HCT116 (cell line): ENCODE measurements at places on chromosomes 4 and X.

DNA sequence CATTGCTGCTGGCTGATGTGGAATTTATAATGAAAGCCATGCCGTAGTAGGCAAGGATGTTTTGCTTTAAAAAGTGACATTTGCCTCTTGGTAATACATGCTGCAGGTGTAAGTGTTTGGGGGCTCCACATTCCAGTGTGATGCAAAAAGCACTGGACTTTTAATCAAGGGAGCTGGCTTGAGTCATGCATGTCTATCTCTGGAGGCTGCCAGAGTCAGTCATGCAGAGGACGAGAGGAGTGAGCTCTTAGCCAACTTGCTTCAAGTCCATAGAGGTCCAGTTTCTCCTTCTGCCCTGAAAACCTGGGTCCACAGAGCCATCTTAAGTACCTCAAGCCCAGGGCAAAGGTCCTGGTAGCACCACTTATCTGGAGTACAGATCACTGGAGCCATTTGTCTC lies 11.6 kb upstream of the CXCL13 start:
- DNase-seq, result no peak

GRCh38 chr4:177047070-177047850 lies 254.5 kb upstream of the VEGFC start:
- peak; percentile 59 for DNase-seq

- DNase-seq, result no peak
Observed at GRCh38 chr4:37717576-37717975, 31.4 kb upstream of the RELL1 start.

- DNase-seq, result no peak
Observed at GRCh38 chr4:139838811-139839210, 173.2 kb downstream of the MGST2 start.

DNA sequence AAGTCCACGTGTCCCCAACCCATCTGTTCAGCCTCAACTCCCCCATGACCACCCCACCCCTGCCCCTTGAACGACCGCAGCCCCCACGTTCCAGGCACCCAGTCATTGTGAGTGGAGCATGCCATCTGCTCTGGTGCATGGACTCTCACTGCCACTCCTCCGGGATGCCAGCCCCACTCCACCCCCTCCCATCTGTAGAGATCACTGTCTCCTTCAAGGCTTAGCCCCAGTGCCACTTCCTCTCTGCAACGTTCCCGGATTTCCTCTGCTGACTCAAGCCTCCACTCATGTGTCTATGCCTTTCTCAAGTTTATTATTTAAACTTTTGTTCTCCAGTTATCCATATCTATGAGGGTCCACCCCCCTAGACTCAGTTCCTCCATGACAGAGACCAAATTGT lies 54.0 kb downstream of the MAML3 start:
- no peak for DNase-seq

DNA sequence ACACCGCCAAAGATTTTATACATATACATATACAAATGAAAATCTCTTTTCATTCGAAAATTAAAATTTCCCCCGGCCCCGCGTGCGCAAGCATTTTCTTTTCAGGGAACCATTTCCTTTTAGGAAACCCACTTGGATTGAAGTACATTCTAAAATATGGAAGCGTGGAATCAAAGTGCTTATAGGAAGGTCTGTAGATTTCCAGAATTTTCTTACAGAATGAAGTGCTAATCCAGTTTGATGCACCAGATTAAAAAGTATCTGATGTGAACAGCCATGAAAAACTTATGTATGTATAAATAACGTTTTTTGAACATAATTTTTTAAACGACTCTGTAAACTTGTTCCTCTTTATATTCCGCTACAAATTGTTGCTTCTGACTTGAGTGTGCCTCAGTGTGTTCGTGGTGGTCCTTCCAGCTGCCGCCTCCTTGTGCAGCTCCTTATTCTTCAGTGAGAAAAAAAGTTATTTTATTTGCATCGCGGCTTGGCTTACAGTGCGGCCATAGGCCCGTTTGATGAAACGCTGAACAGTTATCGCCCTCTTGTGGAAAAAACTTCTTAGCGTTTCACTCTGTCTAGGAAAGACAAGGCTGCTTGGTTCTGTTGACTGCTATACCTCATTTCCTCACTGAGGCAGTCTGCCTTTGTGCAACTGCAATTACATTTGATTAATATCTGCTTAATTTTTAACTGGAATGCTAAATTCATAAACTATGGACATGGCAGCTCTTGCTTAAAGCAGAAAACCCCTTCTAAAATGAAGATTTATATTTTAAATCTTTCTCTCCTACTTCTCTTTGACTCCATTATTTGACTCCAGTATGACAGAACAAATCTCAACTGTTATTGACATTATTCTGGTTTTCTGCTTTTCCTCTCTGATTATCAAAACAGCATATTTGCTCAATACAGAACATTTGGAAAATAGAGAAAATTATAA lies 4.7 kb upstream of the NKX6-1 start:
- DNase-seq, result peak; percentile 62

- DNase-seq, result no peak
Observed at GRCh38 chrX:1720836-1721235, 106.0 kb downstream of the ASMT start.

- no peak for DNase-seq
Observed at GRCh38 chr4:186030399-186030775, 38.6 kb upstream of the TLR3 start.

DNA sequence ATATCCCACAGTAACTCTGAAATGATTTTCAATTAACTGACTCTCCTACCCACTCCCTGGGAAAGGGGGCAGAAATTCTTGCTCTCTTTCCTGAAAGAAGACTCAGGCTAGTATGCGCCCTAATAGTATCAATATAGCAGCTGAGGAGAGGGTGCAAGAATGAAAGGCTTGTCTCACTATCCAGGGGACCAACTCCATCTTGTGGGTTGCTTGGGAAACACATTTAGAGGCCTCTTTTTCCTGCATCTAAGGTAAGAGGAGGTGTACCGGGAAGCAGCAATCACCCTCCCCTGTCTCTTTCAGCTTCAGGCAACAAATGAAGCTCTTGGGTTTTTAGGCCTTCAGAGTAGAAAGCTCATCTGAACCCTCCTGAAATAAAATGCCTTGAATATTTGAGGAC lies 11.3 kb downstream of the TMEM255A start:
- DNase-seq, result no peak

DNA sequence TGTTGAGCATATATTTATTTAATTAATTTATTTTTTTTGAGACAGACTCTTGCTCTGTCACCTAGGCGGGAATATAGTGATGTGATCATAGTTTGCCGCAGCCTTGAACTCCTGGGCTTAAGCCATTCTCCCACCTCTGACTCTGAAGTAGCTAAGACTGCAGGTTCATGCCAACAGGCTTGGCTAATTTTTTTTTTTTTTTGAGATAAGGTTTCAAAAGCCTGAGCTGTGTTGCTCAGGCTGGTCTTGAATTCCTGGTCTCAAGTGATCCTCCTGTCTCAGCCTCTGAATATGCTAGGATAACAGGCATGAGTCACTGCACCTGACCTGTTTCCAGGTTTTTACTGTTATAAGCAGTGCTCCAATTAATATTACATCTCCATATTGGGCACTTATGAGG lies 4.8 kb downstream of the ADD1 start:
- no peak for DNase-seq

GRCh38 chr4:22522706-22523501 lies 7.0 kb upstream of the ADGRA3 start:
- DNase-seq, result no peak

- no peak for DNase-seq
Observed at GRCh38 chrX:32520789-32521188, 690.6 kb downstream of the DMD start.

DNA sequence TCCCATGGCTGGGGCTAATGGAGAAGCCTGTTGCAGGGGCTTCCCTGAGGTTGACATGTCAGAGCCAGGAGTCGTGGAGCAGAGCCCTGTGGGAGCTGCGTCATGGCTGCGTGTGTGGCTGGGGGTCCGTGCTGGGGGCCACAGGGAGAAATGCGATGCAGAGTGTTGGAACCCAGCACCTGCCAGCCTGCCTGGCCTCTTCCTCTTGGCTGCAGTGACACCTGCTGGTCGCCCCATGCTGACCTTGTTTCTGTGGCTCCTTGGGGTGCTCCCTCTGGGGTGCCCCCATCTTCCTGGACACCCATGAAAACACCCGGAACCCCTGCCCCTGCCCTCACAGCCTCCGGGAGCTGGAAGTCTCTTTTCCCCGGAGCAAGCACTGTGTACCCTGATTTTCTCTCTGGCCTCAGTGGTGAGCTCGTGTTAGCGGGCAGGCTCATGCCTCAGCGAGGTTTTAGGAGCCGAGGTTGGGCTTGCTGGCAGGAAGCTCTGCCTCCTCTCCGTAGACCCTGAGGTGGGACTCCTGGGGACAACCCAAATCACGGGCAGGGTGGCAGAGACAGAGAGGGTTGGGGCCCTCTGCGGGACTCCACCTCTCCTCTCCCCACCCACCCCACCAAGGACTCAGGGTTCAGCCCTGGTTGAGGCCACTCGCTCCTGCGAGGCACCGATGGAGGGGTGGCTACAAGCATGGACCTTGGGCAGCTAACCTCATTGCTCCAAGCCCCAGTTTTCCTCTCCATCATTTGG lies 103.7 kb downstream of the SORCS2 start:
- peak; percentile 10 for DNase-seq

- peak; percentile 26 for DNase-seq
Observed at GRCh38 chrX:129665916-129666644, 11.3 kb upstream of the APLN start.
